ENCODE measurements at places on chromosomes 1 and 21.

DNA sequence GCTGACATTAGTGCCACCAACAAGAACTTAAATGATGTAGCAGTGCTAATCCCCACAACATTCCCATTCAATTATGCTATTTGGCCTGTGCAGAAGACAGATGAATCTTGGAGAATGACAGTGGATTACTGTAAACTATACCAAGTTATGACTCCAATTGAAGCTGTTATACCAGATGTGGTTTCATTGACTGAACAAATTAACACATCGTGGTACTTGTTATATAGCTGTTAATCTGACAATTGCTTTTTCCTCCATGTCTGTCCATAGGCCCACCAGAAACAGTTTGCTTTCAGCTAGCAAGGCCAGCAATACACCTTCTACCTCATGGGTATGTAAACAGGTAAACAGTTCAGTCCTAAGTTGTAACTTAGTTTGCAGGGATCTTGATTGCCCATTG is 101.1 kb downstream of the S1PR1 start:
- DNase-seq, result no peak

DNA sequence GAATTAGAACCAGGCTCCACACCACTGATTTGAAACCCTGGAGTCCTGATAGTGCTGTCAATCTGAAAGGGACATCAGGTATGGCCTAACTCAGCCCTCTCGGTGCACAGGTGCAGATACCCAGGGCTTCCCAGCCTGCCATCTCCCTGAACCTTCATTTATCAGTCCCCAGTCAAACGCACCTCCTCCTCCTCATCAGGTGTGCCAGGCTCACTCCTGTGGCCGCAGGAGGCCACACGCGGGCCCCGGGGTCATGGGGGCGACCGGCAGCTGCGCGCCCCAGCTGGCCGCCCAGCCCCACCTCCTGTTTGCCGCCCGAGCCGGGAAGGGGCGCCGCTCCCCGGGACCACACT is 572 bp downstream of the FUCA1 start:
- DNase-seq, result no peak

DNA sequence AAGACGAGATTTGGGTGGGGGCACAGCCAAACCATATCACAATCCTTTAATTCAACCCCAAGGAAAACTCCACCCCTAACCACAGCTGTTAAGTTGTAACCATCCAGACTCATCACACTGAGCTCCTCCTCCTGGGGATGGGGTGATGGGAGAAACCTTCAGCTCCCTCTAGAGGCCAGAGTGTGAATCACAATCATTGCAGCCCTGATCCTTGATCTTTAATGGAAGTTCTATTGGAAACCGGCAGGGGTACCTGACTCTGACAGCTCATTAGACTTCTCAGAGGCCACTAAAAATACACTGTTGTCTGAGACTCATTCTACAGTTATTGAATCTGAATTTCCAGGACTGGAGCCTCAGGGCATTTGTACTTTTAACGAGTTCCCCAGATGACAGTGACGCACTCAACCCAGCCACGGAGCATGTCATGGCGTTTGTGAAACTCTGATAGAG is 127.2 kb downstream of the IGSF21 start:
- peak; percentile 3 for DNase-seq

GRCh38 chr1:213715182-213715581 is 272.6 kb upstream of the PROX1 start:
- no peak for DNase-seq

DNA sequence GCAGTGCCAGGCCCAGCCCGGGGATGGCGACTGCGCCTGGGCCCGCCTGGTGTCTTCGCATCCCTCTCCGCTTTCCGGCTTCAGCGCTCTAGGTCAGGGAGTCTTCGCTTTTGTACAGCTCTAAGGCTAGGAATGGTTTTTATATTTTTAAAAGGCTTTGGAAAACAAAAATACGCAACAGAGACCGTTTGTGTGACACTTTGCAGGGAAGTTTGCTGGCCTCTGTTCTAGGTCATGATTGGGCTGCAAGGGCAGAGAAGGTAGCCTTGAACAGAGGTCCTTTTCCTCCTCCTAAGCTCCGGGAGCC is 719 bp downstream of the SOD1 start:
- DNase-seq, result no peak

DNA sequence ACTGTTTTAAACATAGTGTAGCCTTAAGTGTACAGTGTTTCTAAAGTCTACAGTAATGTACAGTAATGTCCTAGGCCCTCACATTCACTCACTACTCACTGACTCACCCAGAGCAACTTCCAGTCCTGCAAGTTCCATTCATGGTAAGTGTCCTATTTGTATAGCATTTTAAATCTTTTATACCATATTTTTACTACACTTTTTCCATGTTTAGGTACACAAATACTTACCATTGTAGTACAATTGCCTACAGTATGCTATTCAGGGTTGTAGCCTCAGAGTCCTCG is 3.6 kb upstream of the S100A10 start:
- peak; percentile 35 for DNase-seq

- no peak for DNase-seq
These were observed 5.0 kb upstream of the DUSP23 start for GRCh38 chr1:159775716-159776115.

GRCh38 chr1:111833334-111833733 is 77.6 kb downstream of the DDX20 start:
- DNase-seq, result peak; percentile 13

DNA sequence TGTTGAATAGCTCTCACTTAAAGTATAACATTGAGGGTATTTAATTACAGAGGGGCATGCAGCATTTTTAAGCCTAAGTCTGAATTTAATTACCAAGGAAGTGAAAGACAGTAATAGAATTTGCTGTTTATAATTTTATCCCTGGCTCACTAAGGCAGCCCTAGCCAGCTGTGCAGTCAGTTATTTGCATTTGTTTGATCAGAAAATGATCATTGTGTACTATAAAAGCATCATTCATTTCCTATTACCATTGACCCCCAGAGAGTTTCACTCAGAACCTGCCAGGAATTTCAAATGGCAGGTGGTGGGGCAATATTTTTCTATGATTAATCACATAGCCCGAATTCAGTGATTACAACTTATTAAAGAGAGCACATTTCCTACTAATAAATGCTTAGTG is 277.1 kb upstream of the KAZN start:
- DNase-seq, result no peak

- DNase-seq, result no peak
These were observed 19.3 kb upstream of the HEATR1 start for GRCh38 chr1:236623371-236624166.

GRCh38 chr21:41873005-41873404 is 6.1 kb downstream of the PRDM15 start:
- DNase-seq, result no peak

DNA sequence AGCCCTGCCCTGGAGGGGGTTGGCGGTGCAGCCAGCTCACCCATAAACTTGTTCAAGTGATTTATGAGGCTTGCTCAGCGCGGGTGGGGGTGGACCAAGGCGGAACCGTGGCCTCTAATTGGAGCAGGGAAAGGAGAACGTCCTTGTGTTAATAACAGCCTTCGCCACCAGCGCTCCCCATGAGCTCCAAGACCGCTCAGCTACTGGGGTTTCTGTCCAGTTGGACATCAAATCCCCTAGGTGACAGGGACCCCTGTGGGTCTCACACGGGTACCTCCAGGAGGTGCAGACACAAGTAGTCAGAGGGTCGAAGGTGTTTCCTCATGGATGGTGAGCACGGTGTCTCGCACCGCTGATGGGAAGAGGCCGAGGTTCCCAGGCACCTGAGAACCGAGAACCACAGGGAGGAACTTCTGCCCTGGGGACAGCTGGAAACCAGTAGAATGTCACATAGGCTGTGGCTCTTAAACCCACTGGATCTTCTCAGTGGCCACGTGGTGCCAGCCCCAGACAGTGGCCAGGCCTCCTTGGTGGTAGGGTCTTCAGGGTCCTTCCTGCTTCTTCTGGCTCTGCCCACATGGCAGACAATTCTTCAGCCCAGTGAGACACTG is 3.7 kb upstream of the ACTRT2 start:
- no peak for DNase-seq

GRCh38 chr1:240093120-240093961 is 1.7 kb downstream of the FMN2 start:
- DNase-seq, result no peak

DNA sequence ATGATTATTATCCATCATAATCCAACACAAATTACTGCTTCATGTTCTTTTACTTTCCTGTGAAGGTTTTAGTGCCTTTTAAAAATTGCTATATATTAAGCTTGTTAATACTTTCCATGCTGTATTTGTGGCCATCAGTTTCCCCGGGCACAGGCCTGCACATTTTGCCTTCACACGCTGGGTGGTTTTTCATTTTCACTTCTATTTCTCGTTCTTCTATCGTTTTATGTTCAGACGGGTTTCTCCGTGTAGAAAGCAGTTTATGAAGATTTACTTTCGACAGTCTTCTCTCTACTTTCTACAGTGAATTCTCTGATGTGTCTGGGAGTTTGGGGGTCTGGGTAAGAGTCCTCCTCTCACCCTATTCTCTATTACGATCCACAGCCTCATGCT is 9.5 kb downstream of the RUNX3 start:
- no peak for DNase-seq

GRCh38 chr1:90176530-90176929 is 181.6 kb downstream of the ZNF326 start:
- DNase-seq, result no peak

Data from IMR-90 (cell line).